ENCODE measurements at places on chromosomes 7 and 10.

- no peak for DNase-seq
Measured at GRCh38 chr7:96723622-96724021, 14.0 kb upstream of the SEM1 start.

DNA sequence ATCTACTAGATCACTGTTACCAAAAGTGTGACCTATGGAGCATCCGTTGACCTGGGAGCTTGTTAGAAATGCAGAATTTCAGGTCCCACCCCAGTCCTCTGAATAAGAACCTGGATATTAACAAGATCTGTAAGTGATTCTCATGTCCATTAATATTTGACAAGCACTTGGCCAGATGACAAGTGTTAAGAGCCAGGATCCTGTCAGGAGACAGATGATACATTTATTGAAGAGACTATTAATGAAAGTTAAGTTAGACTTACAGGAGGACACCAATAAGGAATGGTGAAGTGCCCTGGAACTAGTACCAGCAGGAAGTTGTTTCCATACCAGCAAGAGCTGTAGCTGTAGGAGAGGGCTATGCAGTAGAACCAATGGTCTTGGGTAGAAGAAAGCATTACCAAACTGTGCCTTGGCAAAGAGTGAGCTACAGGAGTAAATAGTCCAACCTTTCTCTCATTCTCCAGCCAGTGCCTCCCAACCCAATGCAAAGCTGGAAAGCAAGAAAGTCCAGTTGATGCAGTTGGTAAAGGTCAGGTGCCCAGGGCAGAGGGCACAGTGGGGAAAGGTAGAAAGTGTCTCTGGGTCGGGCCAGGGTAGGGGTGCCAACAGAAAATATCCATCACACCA lies 35.3 kb upstream of the ADD3 start:
- no peak for DNase-seq

- peak; percentile 8 for DNase-seq
Measured at GRCh38 chr7:77940647-77941046, 142.1 kb downstream of the PHTF2 start.

GRCh38 chr7:111997546-111997945 lies 208.7 kb downstream of the DOCK4 start:
- no peak for DNase-seq

GRCh38 chr7:16651396-16652239 lies 5.6 kb downstream of the BZW2 start:
- no peak for DNase-seq

DNA sequence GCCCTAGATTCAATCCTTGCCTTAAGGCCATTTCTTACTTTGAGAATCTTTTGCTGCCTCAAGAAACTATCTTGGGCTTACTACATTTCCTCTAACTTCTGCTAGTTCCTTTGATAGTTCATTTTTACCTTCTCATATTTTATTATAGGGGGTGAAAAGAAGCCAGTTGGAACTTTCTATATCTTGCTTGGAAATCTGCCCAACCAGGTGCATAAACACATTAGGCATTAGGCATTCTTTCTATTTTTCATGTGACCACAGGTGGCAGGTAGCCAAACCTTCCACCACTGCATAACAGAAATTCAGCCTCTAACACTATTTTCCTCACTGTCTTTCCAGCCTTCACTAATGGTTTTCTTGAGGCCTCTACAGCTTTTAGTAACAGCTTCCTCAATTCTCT lies 300.0 kb upstream of the SP8 start:
- peak; percentile 69 for DNase-seq

DNA sequence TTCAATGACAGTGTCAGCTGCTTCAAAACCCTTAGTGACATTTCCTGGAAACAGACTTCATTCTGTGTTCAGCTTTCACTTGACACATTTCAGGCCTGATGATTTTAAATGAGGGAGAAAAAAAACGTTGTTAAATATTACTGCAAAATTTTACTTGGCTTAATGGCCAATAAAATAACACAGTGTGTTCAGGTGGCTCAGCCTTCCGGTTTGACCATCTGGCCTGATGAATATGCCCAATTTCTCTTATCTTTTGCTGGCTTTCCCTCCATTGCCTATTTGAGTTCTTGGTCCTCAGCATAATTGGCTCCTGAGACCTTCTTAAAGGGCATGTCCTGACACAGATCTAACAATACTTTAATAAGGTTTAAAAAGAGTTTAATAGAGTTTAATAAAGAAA lies 462.4 kb downstream of the ADRA2A start:
- no peak for DNase-seq

DNA sequence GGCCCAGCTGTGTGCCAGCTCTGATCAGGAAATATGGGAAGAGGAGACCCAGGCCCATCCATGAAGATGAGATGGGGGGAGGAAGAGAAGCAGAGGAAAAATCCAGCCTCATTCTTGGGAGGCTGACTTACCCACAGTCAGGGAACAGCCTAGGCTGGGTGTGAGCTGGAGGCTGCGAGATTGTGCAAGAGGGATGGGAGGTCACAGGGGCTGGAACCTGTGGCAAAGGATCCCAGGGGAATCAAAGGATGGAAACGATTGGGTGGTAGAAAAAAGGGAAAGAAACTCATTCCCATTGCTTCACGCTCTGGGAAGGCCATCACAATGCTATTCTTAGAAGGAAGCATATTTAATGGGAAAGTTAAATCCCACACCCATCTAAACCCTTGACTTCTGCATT lies 26.7 kb upstream of the CRHR2 start:
- no peak for DNase-seq

- DNase-seq, result no peak
Measured at GRCh38 chr10:61136139-61136538, 192.2 kb upstream of the RHOBTB1 start.

GRCh38 chr7:73828107-73828803 lies 2.5 kb upstream of the CLDN4 start:
- peak; percentile 97 for DNase-seq

DNA sequence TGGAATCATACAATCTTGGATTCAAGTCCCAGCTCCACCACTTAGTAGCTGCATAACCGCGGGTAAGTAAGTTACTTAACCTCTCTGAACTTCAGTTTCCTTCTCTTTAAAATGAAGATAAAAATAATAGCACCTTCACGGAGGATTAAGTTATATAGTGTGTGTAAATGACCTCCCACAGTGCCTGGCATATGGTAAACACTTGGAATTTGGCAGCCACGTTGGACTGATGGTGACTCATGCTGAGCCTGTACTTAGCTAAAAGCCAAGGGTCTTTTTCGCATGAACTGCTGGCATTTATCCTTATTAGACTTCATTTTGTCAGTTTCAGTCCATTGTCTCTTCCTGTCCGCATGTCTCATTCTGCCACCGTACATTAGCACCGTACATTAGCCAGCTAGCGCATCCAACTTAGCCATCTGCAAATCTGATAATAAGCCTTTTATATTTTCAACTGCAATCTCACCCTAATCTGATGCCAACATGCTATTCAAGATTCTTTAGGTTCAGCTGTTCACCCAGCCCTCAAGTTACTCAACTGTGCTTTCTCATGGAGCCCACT lies 11.2 kb downstream of the SLC13A4 start:
- DNase-seq, result peak; percentile 80

GRCh38 chr7:145543242-145543641 lies 573.4 kb upstream of the CNTNAP2 start:
- DNase-seq, result no peak

DNA sequence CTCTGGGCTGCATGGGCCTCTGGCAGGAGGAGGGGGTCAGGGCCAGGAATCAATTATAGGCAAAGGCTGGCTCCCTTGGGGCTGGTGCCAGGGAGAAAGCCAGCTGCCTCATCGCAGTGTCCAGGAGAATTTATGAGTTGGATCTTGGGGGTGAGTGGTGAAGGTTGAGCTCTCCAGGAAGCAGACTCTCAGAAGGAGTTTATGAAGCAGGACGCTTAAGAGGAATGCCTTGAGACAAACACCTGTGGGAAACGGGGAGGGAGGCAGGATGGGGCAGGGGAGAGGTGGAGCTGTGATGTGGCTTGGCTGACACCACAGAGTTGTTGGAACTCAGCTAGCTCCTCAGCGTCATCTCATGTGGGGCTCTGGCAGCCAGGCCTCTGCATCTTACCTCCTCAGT lies 428.5 kb downstream of the RPS24 start:
- no peak for DNase-seq

- no peak for DNase-seq
Measured at GRCh38 chr7:158109364-158110033, 478.1 kb downstream of the PTPRN2 start.

GRCh38 chr10:74851831-74852230 lies 25.4 kb downstream of the KAT6B start:
- no peak for DNase-seq

GRCh38 chr7:101896941-101897340 lies 79.5 kb downstream of the CUX1 start:
- no peak for DNase-seq

DNA sequence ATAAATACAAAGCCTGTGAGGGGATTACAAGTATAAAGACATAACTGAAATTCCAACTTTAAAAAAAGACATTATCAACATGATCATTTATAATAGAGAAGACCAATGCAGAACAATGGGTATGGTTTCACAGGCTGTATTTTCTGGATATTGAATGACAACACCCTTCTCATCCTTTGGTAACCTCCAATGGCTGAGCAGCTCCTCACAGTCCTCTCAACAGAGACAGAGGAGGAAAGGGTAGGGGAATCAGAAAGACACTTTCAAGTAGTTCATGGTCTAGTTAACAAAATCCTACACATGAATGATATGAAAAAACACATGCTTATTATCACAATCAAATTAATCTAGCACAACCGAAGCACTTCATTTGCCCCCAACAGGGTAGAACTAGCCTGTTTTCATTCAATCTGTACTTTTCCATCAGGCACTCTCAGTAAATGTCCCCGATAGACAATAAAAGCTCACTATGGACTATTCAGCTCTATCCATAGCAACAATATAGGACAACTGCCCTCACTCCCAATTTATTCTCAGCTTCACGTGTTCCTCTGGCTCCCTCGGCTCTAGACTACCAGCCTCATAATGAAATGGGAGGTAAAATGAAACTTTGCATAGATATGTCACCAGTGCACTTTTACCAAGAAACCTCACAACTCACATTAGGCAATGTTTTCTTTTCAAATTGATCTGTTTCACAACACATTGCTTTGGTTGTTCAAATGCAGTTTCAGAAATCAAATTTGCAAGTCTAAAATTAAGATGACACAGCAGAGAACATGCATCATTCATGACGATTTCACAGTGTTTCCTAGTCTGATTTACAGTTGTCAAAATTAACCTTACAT lies 211.4 kb downstream of the THSD7A start:
- DNase-seq, result no peak

DNA sequence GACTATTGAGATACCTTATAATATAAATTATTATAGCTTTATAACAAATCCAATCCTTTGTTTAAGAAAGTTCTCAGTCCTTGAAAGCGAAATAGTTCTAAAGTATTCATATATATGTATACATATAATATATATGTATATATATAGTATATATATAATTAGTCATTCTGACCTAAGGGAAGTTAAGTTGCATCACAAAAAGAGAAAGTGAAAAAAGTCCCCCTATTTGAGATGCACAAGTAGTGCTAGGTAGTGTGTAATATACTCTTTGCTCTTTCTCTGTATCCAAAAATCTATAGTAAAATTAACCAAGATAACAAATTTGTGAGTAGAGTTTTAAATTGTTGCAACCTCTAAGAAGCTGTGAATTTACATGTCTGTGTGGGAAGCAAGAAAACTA lies 13.3 kb upstream of the IFIT1B start:
- DNase-seq, result no peak

- DNase-seq, result no peak
Measured at GRCh38 chr10:101064415-101065030, 2.7 kb downstream of the KAZALD1 start.

- peak; percentile 16 for DNase-seq
Measured at GRCh38 chr7:143892527-143893300, 9.3 kb downstream of the TCAF1 start.

DNA sequence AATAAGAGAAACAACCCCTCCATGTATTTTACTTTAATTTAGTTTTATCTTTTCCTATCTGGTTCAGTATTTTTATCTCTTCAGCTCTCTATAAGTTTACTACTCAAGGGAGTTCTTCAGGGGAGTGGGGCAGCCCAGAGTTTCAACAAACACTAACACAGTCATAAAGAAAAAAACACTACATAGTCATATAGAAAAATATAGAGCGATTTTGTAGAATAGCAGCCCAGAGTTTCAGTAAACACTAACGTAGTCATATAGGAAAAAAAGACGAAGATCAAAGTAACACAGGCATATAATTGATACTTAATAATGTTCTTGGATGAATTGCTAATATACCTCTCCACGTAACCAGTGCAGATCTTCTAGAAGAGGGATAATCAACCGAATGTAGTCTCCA lies 54.7 kb downstream of the PON1 start:
- DNase-seq, result no peak

DNA sequence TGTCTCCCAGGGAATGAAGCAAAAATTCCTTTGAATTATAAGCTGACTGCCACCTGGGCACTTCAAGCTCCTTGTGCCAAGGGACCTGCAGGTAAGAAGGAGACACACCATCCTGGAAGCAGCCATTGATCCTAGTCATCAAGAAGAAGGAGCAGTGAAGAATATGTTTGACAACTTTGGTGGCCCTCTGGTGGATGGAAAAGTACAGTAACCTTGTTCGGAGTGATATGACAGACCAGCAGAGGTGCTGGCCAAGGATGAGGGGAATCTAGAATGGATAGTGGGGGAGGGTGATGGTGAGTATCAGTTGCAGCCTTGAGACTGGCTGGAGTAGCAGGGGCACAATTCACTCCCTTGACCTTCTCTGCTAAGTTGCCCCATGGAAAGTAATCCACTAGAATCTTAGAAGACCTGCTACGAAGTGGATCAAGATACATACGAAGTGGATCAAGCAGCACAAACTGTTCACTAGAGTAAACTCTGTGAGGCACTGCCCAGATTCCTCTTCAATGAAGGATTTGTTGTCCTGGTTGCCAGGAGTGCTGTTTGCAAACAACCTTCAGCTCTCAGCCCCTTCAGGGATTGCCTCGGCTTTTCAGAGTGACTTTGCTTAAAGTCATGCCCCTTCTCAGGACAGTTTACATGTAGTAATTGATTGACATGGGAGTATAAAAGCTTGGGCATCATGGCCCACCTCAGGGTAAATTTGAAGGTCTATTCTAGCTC lies 44.8 kb upstream of the ORC5 start:
- no peak for DNase-seq

- DNase-seq, result no peak
Measured at GRCh38 chr10:29448125-29448524, 159.3 kb downstream of the LYZL1 start.

DNA sequence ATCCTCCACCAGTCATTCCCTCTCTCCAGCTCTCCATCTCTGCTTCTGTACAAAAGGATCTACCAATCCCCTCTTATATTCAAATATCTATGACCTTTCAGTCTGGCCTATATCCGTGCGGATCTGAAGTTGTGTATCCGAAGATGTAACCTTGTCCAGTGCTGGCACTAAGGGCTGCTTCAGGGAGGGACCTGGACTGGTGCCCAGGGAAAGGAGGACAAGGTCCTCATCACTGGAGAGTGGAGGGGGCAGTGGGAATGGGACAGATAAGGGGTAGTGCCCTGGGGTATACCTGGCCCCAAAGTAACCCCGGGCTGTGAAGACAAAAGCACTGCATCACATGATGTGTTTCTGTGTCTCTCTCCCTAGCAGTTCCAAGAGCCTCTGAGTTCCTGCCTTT lies 1.8 kb downstream of the TMEM225B start:
- DNase-seq, result no peak

GRCh38 chr10:112789248-112789647 lies 160.8 kb upstream of the TCF7L2 start:
- no peak for DNase-seq

Data from NCI-H146 (cell line).